Fibroblast of skin of left quadriceps (primary cell): ENCODE measurements at places on chromosomes 16 and 17.

- no peak for DNase-seq
These were observed 8.3 kb upstream of the KIF18B start for GRCh38 chr17:44955674-44956425.

GRCh38 chr16:74657870-74658642, 8.6 kb downstream of the RFWD3 start:
- DNase-seq: no peak

DNA sequence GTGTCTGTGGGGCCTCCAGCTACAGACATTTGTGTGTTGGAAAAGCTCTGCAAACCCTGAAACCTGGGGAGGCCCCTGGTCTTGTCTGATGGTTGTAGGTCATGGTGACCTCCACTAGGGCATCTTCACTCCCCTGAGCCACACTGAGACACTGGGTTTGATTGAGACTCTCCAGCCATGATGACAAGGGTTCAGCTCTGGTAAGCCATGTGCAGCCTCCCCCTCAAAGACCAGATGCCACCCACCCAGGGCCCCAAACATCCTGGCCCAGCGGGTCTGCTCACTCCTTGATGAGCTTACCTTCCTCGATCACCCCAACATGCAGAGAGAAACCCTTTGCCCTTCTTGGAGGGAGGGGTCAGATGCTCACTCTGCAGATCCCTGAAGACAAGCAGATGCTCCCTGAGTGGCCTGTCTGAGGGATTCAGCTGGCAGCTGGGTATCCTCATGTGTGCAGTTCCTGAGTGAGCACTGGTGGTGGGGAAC, 101.6 kb downstream of the METRNL start:
- DNase-seq: no peak

DNA sequence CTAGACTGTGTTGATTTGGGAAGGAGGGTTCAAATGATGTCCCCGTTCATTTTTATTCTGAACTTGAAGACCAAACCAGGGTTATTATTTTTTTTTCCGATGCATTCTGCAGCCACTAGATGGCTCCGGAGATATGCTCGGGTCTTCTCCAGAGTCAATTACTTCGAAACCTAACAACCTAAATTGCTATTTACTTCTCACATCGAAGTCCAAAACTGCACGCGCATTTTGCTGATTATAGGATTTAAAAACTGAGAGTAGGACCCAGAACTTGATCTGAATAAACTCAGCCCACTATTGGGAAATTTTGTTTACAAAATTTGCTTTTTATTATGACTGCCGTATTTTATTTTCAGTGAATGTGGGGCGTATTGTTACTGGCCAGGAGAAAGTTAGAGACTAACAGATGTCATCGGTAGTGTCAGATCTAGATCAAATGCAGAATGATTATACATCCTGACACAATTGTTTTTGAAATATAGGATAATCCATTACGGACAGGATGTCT, 263.8 kb downstream of the HS3ST3A1 start:
- peak; percentile 70 for DNase-seq

DNA sequence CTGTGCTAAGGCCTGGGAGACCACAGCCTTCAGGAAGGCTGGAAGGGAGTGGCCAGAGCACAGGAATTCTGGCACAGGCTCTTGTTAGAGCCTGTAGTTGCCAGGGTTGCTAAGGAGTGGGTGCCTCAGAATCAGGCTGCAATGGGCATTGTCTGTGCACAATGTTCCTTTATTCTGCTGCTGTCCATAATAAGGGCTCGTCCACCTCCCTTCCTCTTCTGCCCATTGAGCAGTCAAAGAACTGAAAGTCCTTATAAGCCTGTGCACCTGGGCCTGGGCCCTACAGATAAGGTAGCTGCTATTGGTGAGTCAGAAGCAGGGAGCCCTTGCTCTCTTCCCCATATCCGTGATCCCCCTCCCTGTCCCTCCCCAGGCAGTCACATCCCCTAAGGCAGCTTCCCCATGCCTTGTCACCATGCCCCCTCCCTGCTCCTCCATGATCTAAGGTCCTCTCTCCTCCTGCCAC, 5.4 kb upstream of the CNGB1 start:
- no peak for DNase-seq
